Activated CD4-positive, alpha-beta T cell treated with anti-CD3 and anti-CD28 coated beads, Interleukin-10, Interleukin-2, amounts not matched to agents 100 ng/mL and 50 ng/mL, durations not matched to agents 16 hours and 8 hours (primary cell): ENCODE measurements at places on chromosomes 7 and 10.

DNA sequence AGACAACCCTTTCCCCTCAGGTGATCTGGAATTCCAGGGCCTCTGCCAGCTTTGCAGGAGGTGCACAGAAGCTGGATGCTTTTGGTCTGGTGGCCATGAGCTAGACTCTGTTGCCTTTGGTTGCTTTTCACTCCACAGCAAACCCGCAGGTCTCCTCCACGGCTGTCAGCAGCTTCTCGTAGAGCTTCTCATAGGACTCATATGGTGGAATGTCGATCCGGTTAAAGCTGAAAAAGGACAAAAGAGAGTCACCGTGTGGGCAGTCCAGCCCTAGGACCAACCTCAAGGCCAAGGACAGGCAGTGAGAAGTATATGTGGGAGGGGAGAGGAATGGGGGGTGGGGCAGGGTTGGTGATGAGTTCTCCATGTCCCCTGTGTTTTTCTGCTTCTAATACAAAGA, 113.5 kb downstream of the SMURF1 start:
- DNase-seq: no peak

DNA sequence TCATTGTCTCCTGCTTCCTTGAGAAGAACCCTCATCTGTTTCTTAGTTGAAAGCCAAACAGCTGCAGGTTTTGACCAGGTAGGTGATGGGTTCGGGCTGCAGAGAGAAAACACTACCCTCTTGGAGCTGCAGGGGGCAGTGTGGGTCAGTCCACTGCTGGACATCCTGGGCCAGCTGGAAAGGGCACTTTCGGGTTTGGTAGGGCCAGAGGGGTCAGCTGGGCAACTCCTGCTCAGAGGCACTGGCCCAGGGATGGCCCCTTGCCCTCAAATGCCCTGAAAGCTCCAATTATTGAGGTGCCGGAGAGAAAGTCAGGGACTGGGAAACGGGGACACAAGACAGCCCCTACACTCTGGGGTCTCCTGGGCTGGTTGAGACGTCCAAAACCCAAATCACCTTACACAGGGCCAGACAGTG, 90.7 kb downstream of the MKI67 start:
- DNase-seq: peak; percentile 63

DNA sequence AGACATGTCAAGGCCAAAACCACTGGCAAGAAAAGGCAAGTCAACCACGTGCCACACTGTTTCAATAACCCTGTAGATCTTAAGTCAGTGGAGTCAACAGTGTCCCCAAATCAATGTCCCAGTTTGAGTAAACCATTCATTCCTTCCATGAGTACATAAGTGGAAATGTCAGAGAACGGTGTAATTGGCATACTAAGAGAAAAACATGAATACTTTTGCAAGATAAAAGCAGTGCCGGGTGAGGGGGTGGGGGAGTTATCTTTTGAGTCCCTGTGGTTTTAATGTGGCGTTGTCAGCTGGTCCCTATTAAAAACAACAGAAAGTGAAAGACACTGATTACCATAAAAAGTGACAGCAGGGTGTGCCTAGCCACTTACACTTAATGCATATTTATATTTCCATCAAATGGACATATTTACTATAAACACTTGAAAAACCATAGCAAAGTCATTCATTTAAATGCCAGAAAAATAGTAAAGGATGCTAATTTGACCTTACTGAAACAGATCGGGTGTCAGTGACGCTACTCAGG, 37.8 kb downstream of the RSU1 start:
- DNase-seq: peak; percentile 63

- no peak for DNase-seq
These were observed 185.9 kb downstream of the MAD1L1 start for GRCh38 chr7:2046581-2047565.

DNA sequence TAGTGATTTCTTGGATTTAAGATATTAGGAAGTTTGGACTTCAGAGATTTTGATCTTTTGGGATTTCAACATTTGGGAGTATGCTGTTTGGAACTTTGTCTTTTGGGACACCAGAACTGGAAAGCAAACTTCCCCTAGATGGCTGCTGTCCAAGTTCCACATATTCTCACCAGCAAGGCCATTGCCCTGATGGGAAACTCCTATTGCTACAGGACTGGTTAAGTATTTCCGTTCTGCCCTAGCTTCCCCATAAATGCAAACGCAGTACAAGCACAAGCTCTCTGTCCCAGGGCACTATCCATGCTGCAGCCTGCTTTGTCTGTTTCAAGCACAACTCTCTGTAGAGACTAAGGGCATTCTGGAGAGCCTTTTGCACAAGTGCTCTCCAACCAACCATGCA, 79.3 kb upstream of the SLC25A13 start:
- DNase-seq: no peak
